EL (cell line): ENCODE measurements at places on chromosomes 6 and 20.

DNA sequence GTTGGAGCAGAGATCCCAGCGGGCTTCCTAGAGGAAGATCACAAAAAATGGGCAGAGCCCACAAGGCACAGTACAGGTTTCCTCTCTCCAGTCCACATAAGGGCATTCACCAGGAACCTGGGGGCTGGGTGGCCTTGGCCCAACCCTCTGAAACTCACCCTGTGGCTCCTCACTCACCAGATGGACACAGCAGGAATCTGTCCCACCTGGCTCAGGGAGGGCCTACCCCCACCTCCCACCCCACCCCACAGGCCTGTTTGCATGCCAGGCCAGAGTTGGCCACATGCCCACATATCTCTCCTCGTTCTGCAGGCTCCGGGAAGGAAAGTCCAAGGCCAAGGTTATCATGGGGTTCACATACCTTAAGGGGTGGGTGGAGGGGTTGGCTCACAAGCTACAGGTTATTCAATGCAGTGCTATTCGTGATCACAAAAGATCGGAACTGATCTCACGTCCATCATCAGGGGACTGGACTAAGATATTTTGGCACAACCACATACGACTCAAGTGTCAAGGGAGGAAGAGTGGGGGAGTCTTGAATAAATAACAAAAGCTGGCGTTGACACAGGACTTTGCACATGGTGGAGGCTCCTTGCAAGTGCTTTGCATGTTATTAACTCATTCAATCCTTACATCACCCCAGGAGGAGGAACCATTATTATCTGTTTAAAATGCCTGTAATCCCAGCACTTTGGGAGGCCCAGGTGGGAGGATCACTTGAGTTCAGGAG lies 13.0 kb downstream of the RIPOR3 start:
- DNase-seq, result no peak

DNA sequence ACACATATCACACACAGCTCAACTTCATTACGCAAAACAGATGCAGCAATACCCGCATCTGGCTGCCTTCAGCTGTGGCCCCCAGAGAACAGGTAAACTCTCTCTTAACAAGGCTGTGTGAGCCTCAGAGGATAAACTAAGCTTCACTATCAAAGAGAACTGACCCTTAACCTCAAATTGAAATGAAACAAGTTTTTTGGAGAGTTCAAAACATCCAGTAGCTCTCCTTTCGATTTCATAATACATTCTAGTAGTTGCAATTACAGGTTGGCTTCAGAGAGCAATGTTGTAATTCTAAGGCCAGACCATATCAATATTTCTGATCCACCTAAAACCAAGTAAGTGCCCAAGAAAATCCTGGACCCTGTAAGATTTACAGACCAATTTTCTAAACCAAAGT lies 113.5 kb downstream of the FAXC start:
- DNase-seq, result no peak

GRCh38 chr6:153727885-153728284 lies 311.2 kb upstream of the OPRM1 start:
- peak; percentile 12 for DNase-seq

DNA sequence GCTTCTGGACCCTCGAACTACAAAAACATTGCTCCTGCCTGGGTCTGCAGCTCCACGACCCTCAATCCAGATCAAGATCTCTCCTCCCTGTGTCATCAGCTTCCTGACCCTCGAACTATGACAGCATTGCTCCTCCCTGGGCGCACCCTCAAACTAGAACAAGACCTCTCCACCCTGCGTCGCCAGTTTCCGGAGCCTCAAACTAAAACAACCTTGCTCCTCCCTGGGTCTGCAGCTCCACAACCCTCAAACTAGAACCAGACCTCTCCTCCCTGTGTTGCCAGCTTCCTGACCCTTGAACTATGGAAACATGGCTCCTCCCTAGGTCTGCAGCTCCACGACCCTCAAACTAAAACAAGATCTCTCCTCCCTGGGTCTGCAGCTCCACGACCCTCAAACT lies 339.7 kb upstream of the SULF2 start:
- DNase-seq, result no peak

GRCh38 chr20:61556673-61557072 lies 304.6 kb downstream of the CDH4 start:
- DNase-seq, result peak; percentile 21

GRCh38 chr6:4402477-4402976 lies 267.2 kb upstream of the ECI2 start:
- DNase-seq, result peak; percentile 86

- DNase-seq, result no peak
These were observed 168.0 kb downstream of the KIF16B start for GRCh38 chr20:16405254-16405653.

DNA sequence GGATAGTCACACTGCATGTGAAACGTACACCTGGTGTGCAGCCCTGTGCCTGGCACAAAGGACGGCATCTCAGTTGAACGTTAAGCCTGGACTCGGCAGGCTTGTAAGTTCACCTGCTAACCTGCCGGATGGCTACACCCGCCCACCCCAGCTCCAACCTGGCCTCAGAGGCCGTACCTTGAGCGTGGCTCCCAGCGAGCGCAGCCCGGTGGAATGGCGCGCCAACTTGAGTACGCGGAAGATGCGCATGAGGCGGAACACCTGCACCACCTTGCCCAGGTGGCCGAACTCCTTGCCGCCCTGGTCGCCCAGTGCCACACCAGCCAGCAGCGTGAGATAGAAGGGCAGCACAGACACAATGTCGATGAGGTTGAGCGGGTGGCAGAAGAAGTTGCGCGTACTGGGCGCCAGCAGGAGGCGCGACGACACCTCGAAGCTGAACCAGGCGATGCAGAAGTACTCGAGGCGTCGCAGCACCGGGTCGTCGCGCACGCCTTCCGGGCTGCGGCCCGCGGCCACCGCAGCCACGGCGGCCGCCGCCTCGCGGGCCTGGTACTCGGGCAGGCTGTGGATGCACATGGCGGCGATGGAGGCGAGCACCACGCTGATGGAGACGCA lies 3.3 kb downstream of the KCNS1 start:
- no peak for DNase-seq

GRCh38 chr20:34886122-34886521 lies 9.7 kb downstream of the ACSS2 start:
- no peak for DNase-seq

- DNase-seq, result no peak
These were observed 83.4 kb downstream of the MAP7 start for GRCh38 chr6:136466777-136467176.

DNA sequence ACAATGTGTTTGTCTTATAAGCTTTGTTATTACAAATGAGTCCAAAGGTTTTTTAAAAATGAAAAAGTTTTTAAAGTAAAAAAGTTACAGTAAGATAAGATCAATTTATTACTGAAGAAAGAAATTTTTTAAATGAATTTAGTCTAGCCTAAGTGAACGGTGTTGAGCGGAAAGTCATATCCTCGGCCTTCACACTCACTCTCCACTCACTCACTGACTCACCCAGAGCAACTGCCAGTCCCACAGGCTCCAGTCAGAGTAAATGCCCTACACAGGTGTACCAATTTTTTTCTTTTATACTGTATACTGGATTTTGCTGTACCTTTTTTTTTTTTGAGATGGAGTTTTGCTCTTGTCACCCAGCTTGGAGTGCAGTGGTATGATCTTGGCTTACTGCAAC lies 42.7 kb upstream of the AGPAT4 start:
- DNase-seq, result no peak

DNA sequence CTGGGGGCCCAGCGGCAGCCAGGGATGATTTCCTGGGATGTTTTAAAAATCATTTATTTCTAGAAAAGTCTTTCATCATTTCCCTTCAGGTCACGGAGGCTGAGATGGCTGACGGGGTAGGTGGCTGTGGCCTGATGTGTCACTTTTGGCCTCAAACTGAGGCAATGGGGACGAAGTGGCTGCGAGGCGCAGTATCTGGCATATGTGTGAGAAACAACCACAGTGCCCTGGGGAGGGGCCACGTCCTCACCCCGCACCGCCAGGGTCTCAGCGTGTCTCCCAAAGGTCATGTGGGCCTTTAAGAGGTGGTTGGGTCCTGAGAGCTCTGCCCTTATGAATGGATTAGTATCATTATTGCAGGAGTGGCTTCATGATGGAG lies 120.0 kb downstream of the CEBPB start:
- no peak for DNase-seq

GRCh38 chr6:149905371-149905910 lies 7.5 kb upstream of the RAET1E start:
- DNase-seq, result no peak

- no peak for DNase-seq
These were observed 182.6 kb downstream of the CDKAL1 start for GRCh38 chr6:20716865-20717264.
